T47D (cell line): ENCODE measurements at places on chromosomes 7 and 10.

DNA sequence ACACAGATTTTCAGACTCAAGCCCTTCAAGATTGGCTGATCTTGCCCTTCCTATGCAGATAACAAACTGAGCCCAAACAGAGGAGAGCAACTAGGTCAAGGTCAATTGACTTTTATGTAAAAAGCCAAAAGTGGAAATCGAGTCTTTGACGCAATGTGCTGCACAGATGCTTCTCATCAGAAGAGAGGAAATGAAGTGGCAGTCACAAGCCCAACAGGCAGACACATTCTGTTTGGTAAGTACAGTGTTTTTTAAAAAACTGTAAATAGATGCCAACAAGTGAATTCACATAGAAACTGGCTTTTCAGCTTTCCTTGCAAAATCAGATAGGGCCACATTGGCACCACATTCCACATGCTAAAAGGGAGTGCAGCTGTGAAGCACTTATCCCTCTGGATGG lies 606.6 kb downstream of the KCNMA1 start:
- DNase-seq = no peak

DNA sequence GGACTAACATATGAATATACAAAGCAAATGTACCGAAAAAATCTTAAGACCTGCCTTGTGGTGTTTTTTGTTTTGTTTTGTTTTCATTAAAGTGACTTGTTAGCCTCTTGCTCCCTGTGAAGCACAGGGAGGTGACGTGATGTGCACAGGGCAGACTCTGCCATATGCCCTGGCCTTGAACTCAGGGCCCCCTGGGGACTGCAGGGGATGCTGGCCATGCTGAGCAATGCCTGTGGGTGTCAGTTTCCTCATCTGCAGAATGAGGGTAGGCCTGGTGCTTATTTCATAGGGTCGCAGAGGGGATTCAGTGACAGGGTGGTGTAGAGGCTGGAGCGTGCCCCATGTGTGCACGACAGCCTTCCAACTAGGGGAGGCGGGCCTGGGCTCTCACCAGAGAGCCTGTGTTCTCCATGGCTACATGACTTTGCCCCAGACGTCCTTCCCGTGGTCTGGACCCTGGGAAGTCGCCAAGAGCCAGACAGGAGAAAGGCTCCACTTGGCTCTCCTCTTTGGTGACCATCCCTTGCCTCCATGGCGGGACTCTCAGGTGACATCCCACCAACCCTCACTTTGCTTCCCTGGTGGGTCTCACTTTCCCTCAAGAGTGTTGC lies 14.5 kb downstream of the EGFR start:
- DNase-seq = no peak

- no peak for DNase-seq
These were observed 666.0 kb upstream of the LRRTM3 start for GRCh38 chr10:66259836-66260235.

DNA sequence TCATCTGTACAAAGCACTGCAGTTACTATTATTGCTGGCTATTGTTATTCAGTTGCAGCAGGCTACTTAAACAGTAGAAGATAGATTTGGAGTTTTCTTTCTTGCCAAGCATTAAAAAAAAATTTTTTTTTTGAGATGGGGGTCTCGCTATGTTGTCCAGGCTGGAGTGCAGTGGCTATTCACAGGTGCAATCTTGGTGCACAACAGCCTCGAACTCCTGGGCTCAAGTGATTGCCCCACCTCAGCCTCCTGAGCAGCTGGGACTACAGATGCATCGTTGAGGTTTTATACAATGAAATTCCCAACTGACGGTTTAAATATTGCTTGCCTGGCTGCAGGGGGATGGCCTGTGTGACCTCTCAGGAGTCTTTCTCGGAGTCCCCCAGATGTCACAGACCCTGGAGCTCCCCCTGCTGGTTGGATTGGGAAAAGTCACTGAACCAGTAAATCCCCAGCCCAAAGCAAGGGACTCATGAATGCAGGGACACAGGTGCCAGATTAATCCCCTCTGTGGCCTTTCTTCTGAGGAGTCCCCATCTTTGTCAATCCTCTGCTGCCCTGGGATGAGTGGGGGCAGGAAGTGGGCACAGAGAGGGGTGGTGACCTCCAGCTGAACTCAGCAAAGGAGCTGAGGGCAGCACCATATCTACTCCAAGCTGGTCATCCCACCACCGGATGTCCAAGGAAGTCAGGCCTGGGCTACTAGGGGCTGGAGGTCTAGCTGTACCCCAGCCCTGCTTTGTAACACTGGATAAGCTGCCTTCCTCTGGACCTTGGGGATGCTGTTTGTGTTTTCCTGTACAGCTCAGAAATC lies 149.6 kb downstream of the C10orf105 start:
- DNase-seq = peak; percentile 53

DNA sequence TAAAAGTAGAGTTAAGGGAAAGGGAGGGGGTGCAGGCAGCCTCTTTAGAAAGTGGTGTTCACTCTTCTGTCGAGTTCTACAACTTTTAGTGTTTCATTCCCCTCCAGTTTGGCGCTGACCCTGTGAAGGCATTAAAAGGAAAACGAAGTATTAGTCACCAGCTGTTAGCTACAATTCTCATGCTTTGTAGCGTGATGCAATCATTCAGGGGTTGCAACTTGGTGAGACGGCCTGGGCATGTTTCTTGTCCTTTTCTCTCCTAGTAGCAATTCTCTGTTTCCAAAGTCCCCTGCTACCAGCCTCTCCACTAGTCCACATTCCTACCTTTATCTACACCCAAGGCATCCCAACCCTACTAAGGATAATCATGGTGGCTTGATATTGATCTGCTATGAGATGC lies 33.7 kb upstream of the DGKI start:
- DNase-seq = no peak

GRCh38 chr10:74391786-74392185 lies 240.8 kb downstream of the ADK start:
- DNase-seq = no peak

DNA sequence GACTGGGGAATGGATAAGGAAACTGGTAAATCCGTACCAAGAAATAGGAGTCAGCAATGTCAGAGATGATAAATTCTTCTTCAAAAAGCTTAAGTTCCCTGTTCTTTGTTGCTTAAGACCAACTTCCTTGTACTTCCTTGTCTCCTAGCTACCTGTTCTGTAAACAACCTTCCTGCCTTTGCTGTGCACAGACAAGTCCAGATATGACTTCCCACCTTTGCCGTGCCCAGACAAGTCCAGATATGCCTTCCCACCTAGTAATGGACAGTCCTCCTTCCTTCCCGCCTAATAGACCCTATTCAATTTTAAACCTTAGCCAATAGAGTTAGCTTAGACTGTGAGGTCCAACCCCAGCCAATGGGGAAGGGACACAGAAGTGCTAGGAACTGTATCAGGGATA lies 2.5 kb upstream of the ZNF33A start:
- DNase-seq = no peak

GRCh38 chr10:113647812-113648211 lies 16.0 kb downstream of the NRAP start:
- DNase-seq = no peak

DNA sequence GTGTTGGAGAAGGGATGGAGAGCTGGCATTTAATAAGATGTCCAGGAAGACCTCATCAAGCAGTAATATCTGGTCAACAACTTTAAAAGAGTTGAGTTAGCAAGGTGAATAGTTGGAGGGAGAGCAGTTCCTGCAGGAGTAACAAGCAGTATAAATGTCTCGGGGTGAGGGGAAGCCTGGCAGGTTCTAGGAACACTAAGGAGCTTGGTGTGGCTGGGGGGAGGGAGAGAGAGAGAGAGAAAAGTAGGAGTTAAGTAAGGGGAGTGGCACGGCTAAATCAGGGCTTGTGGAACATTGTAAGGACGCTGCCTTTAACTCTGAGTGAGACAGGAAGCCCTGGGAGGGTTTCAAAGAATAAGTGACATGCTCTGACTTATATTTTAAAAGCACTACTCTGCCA lies 22.0 kb upstream of the LAMB4 start:
- no peak for DNase-seq

DNA sequence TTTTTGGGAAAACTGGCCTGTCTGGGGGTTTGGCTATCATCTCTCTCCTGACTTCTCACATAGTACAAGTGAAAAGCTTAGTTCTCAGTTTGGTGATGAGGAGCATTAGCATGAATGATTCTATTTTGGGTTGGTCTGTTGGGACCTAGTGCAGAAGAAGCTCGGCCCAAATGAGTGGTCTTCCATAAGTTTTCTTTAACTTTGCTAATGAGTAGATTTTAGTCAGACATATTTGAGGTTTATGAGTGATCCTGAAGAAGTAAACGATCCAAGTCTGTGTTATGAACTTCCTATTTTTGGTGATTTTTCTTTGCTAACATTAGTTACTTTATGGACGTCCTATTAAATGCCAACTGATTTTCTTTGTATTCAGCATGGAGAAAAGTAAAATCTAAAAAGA lies 51.7 kb upstream of the CALD1 start:
- no peak for DNase-seq

- DNase-seq = peak; percentile 23
These were observed 184.3 kb downstream of the NEBL start for GRCh38 chr10:20712774-20713173.

DNA sequence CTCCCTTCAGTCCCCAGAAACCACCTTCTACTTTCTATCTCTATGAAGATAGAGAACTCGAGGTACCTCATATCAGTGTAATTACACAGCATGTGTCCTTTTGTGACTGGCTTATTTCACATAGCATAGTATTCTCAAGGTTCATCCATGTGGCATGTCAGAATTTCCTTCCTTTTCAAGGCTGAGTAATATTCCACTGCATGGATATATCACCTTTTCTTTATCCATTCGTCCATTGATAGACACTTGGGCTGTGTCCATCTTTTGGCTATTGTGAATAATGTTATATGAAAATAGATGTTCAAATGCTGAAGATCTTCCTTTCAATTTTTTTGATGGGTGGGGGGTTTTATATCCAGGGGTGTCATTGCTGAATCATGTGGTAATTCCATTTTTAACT lies 91.8 kb upstream of the CCNY start:
- DNase-seq = no peak

GRCh38 chr7:132076301-132077035 lies 499.8 kb downstream of the PLXNA4 start:
- no peak for DNase-seq

DNA sequence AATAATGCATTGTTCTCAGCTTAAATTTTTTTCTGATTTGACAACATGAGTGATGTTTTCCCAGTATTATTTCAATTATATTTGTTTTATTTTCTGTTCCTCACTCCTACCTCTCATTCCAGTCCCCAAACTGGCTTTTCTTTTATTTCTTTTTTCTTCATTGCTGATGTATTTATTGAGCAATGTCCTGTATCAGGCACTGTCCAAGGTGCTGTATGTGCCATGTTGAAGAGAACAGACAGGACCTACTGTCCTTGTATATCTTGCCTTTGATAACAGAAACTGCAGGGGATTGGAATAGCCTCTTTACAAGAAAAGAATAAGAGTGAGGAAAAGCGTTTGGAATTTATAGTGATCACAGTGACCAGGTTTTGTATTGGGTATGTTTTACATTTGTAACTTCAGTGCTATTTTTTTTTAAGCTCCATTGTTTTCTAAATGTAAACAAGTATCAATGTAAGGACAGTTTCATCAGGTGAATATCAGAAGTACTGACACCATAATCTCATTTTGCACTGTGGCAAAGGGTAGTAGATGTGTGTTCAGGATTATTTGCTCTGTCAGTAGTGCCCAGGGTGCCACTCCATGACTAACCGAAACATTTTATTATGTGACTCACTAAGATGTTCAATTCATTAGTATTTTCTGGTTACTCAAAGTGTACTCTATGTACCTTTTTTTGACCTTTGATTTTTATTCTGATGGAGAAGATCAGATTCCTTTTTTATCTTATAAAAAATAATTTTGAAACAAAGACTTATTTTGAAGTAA lies 15.6 kb upstream of the CLDN12 start:
- DNase-seq = peak; percentile 2

GRCh38 chr7:92485974-92486373 lies 8.2 kb upstream of the ERVW-1 start:
- no peak for DNase-seq

DNA sequence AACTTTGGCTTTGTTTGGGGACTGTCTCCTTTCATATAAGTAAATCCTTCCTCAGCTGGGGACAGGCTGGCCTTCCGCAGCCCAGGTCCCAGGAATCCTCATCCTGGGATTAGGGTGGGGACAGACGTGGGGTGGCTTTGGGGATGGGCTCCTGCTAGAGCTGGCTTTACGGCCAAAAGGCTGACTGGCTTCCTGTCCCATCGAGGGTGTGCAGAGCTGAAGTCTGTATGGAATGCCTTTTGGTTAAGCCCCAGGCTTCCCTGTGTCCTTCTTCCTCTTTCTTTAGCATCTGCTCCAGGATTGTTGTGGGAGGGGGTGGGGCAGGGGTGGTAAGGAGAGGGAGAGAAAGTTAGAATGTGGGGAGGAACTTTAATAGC lies 59.4 kb upstream of the AQP1 start:
- DNase-seq = no peak

DNA sequence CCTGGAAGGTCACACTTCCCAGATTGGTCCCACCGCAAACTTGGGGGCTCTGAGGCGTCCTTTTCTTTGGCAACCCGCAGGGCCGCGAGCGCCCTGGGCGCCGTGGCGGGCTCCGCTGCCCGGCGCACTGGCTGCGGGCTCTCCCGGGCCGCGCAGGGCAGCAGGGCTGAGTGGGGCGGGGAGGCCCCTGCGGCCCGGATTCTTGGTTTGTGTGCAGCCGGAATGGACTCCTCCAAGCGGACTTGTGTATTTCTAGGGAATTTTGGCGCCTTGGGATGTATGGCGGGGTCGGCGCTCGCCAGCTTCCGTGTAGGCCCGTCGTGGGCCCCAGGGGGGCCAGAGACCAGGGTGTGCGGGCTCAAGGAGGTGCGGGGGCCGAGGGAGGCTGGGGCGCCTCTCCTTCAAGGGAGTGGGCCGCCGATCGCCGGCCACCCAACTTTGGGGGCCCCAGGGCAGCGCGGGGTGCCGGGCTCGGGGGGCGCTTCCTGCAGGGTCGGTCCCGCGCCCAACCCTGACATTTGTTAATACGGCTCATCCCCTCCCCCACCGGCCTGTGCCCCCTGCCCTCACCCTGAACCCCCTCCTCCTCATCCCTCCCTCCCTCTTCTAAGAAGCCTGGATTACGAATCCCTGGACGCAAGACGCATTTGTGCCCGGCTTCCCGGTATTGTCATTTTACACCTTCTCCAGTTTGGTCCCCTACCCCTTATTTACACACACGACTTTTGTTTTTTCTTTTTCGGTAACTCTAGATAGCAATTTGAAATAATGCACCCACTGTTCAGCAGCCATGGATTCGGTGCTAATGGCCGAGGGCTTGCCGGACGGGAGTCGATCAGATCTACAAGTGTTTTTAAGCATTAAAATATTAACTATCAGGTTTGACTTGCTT lies 2.5 kb downstream of the TCF7L2 start:
- no peak for DNase-seq

DNA sequence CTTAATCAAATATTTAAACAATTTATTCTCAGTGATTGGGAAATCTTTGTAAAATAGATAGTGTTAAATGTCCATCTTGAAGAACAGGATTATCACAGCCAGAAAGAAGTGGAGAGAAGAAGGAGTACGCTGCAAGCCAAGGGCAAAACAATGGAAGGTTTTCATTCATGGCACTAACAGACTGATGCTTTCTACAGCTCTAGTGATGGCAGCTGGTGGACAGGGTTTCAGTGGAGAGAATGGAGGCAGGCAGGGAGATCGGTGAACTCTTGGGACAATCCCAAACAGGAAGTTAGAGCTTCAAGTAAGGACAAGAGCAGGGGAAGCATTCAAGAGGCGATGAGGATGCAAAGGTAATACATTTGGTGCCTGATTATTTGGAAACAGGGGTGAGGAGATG lies 207.0 kb downstream of the JAZF1 start:
- no peak for DNase-seq
